ENCODE measurements at places on chromosomes 1 and 21.
A peak's percentile ranks its signal among the peaks of the same experiment; 100 is the strongest.

- H3K36me3 ChIP-seq: no peaks in the 10 kb centered on the region
Observed at GRCh38 chr21:37982496-37983318, 66.5 kb upstream of the KCNJ6 start.

DNA sequence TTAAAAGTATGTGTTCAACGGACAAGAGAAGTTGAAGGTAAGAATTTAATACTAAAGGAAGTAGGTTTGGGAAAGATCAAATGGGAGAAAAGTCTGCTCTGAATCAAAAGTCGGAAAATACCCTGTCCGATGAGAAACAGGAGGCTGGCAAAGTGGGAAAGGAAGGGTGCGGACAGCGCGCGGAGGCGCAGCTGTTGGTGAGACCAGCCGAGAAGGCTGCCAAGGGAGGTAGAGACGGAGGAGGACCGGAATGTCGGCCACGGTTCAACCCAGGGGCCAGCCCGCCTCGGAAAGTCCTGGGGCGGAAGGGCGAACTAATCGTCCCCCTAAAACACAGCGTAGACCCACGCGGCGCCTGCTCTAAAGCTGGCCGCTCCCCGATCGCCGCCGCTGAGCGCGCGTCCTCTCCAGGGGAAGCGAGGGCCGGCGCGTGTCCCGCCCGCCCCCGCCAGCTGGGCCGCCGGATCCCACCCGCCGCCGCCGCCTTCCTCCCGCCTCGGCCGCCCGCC lies 639 bp upstream of the SPATA1 start:
- no peaks in the 10 kb centered on the region for H3K36me3 ChIP-seq
- H3K27me3 ChIP-seq: no peaks in the 10 kb centered on the region
- peak overlapping the region; percentile 76 for H3K4me3 ChIP-seq
- no peaks in the 10 kb centered on the region for H3K4me1 ChIP-seq

DNA sequence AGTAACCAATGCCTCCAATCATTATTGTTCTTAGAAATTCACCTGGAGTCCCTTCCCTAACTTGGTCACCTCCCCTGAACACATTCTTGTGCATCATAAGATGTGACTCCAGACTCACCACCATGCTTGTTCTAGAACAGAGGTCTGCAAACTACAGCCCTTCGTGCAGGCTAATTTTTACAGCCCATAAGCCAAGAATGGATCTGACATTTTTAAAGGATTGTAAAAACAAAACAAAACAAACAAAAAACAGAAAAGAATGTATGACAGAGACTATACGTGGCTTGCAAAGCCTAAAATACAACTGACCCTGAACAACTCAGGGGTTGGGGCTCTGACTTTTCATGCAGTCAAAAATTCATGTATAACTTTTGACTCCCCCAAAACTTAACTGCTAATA lies 6.2 kb upstream of the HIVEP3 start:
- DNase-seq: no peak
- no peaks in the 10 kb centered on the region for H3K27me3 ChIP-seq
- H3K27ac ChIP-seq: no peak overlapping the region
- H3K4me3 ChIP-seq: no peak overlapping the region
- H3K4me1 ChIP-seq: no peaks in the 10 kb centered on the region

- H3K36me3 ChIP-seq: no peaks in the 10 kb centered on the region
- H3K4me3 ChIP-seq: no peak overlapping the region
- no peaks in the 10 kb centered on the region for H3K27me3 ChIP-seq
- DNase-seq: no peak
Observed at GRCh38 chr1:167491586-167492461, 26.5 kb downstream of the CD247 start.

DNA sequence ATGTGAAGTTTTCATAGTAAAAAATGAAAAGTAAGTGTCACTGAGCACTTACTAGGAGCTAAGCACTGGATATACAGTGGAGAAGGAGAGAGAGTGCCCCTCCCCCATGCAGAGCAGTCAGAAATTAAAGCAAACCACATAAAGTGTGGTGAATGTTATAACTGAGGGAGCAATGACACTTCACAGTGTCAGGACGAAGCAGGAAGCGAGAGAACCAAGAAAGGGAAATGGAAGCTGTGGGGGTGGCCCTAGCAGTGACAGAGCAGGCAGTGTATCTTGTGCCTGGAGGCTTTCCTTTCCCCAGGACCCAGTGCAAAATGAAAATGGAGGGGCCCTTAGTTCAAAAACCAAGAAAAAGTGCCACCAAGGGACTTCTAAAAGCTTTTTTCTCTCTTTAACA lies 21.5 kb upstream of the RCAN3 start:
- H3K27me3 ChIP-seq: no peaks in the 10 kb centered on the region
- H3K36me3 ChIP-seq: no peaks in the 10 kb centered on the region
- no peaks in the 10 kb centered on the region for H3K4me1 ChIP-seq
- H3K27ac ChIP-seq: no peak overlapping the region
- no peak overlapping the region for H3K4me3 ChIP-seq

DNA sequence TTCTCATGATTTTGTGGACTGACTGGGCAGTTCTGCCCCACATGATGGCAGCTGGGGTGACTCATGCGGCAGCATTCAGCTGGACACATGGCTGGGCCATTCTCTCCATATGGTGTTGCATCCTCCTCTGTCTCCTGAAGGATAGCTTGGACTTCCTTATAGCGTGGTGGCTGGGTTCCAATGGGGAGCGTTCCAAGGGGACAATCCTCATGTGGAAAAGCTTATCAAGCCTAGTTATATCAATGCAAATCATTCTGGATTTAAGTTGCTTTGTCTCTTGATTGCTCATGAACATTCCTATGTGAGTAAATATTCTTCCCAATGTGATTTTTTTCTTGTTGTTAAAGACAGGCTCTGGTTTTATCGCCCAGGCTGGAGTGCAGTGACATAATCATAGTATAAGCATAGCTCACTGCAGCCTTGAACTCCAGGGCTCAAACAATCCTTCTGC lies 13.2 kb upstream of the SLC2A1 start:
- H3K36me3 ChIP-seq: no peaks in the 10 kb centered on the region
- H3K27me3 ChIP-seq: no peaks in the 10 kb centered on the region
- no peak overlapping the region for H3K4me3 ChIP-seq

DNA sequence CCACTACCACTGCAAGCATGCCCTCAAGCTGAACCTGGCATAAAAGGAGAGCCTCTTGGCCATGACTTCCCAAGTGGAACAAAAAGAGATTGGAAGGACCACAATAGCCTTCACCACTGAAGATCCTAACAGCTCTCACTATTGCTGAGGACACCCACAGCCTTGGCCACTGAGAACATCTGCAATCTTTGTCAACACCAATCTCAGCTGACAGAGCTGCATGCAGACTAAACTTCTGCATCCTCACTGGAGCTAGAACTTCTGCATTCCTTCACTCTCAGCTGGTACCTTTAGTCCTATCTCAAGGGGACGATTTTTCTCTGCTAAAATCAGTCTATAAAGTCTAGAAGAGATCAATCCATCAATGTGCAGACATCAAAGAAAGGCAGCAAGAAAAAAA lies 8.3 kb upstream of the FCRL2 start:
- no peaks in the 10 kb centered on the region for H3K36me3 ChIP-seq
- H3K27ac ChIP-seq: no peak overlapping the region
- no peak overlapping the region for H3K4me3 ChIP-seq
- no peaks in the 10 kb centered on the region for H3K27me3 ChIP-seq

GRCh38 chr1:200869753-200870391 lies 2.9 kb upstream of the GPR25 start:
- peaks cover 7% of the 10 kb centered on the region for H3K4me1 ChIP-seq
- H3K36me3 ChIP-seq: no peaks in the 10 kb centered on the region

GRCh38 chr21:36188081-36188681 lies 31.6 kb downstream of the DOP1B start:
- no peak overlapping the region for H3K4me3 ChIP-seq
- no peaks in the 10 kb centered on the region for H3K36me3 ChIP-seq
- H3K27me3 ChIP-seq: no peaks in the 10 kb centered on the region

DNA sequence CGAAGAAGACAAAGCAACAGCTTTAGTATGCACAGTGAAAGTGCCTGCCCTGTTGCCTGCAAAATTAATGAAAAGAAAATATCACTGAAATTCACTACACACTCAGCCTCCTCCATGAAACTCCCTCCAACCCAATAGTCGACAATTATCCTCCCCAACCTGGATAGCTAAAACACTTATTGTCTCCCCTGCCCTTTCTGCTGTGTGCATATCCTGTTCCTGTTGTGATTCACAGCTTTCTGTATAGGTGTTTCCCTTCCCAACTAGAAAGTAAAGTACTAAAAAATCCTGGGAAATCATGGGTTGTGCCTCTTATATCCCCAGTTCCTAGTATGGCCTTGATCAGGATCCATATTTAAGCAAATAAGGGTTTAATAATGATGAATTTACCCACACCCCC lies 412.1 kb downstream of the LTN1 start:
- H3K36me3 ChIP-seq: no peaks in the 10 kb centered on the region
- H3K27me3 ChIP-seq: no peaks in the 10 kb centered on the region
- no peak overlapping the region for H3K4me3 ChIP-seq
- H3K27ac ChIP-seq: no peak overlapping the region

DNA sequence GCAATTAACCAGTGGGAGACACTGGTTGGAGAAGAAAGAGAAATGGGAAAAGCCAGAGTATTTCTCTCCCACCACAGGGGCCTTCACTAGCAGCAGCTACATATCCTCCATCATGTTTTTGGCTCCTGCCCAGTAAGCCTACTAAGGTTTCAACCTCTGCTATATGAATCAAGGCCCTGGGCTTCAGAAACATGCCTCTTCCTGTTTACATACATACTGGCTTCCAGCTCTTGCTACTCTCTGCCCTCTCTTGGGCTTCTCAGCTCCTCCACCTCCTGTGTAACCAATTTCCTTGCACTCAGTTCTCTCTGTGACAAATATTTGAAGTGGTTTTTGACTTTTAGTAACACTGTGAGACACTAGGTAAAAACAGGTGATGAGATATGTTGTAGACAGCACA lies 80.8 kb downstream of the LRRC7 start:
- no peak overlapping the region for H3K27ac ChIP-seq
- no peaks in the 10 kb centered on the region for H3K27me3 ChIP-seq
- no peak for DNase-seq
- H3K36me3 ChIP-seq: no peaks in the 10 kb centered on the region

- no peaks in the 10 kb centered on the region for H3K27me3 ChIP-seq
- H3K36me3 ChIP-seq: no peaks in the 10 kb centered on the region
- no peak overlapping the region for H3K4me3 ChIP-seq
Observed at GRCh38 chr1:116252785-116253184, 120.3 kb upstream of the ATP1A1 start.

GRCh38 chr1:222299524-222299923 lies 248.4 kb downstream of the HHIPL2 start:
- H3K36me3 ChIP-seq: no peaks in the 10 kb centered on the region
- no peak overlapping the region for H3K27ac ChIP-seq

- no peak for DNase-seq
- H3K27me3 ChIP-seq: no peaks in the 10 kb centered on the region
- H3K4me3 ChIP-seq: no peak overlapping the region
- no peaks in the 10 kb centered on the region for H3K36me3 ChIP-seq
Observed at GRCh38 chr21:31577271-31577670, 82.2 kb upstream of the SOD1 start.

Data from breast epithelium (tissue), 4 donors.